ENCODE measurements at places on chromosomes 1 and 21.

DNA sequence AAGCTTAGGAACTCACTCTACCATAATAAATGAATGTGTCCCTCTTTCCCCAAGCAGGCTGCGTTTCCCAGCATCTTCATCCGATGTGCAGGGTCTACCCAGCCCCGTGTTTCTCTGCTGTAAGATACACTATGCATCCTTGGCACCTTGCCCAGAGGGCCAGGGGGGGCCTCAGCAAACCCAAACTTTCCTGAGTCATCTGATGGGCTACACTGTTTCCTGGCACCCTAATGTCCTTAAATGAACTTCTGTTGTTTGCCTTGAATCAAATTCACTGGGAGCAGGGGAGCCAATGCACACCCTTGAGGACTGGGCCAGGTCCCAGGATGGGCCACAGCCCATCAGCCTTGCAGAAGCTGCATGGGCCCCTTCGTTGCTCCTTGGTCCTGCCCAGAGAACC, 145.5 kb downstream of the IGSF21 start:
- no peak for DNase-seq

GRCh38 chr1:167854184-167854583, 59.8 kb downstream of the ADCY10 start:
- no peak for DNase-seq

DNA sequence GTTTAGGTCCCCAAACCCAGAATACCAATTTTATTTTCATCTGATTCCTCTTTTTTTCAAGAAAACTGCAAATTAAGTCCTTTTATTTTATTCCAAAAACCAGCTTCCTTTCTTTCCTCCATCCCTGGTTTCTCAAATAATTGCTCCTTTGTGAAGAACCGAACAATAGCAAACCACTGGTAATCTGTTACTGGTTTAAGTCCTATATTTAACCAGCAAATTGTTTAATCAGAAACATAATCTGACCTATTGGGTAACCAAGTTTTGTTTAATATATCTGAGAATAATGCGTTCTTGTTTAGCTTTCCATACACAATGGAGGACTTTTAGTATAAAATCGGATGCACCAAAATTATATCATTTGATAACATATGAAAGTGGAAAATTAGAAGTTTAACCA, 13.2 kb upstream of the DDR2 start:
- no peak for DNase-seq

DNA sequence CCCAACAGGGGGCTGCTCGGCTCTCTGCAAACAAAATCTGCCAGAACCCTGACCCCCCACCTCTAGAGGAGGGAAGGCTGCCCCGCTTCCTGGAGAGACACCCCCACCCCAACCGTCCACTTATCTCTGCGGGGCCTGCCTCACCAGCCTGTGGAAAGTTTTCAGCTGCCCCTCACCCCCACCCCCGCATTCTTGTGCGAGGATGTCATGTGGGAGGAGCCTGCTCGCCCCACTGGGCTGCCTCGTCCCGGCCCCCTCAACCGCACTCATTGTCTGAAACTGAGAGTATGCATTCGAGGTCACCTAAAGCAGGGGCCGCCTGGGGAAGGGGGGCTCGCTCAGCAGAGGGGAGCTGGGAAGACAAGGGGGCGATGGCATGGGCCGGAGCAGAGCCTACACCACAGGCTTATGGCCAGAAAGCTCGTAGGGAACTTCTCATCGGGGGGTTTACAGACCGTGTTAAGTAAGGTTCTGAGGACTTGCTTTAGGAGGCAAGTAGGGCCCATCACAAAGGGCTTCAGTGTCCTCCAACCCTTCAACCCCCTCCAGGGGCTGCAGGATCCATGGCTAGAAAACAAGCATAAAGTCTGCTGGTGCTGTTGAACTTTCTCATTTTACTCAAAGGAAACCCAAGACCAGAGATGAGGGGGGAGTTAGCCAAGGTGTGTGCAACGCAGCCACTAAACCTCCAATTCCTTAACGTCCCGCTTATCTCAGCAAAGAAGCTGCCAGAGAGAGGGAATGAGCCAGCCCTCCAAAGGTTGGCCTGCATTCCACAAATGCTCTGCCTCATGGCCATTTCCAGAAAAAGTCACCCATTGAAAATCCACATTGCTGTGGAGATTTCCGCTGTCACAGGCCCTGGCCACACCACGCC, 9.4 kb downstream of the EPHA2 start:
- no peak for DNase-seq

DNA sequence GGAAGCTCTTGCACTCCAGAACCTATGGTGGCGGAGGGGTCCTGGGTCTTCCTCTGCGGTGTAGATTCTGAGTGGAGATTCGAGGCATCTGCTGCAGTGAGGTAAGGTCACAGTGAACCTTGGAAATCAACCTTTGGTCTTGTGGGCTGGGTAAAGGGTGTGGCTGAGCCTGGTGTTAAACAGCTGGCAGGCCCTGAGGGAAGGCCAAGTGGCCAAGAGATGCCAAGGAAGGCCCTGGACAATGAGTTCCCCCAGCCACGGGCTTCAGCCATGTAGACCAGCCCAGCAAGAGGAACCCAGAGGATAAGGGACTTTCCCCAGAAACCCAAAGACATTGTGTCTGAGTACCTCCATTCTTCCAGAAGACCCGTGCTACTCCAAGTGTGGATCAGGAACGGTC, 137.2 kb upstream of the ETS2 start:
- no peak for DNase-seq

DNA sequence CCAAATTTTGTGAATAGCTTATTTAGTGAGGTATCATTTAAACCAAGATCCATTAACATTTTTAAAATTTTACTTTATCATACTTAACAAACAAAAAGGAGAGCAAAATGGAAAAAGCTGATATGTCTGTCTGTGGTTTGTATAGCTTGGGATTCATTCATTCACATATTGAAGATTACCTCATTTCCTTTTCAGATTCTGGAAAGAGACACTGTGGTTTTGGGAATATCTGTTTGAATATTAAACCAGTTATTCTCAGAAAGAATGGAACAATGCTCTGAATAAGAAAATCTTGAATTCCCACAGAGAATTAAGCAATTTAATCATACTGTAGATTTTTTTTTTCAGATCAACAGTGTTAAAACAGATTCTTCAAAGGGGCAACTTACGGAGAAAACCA, 93.8 kb upstream of the PRDX6 start:
- DNase-seq = no peak

GRCh38 chr1:232327269-232327668, 302.7 kb downstream of the SIPA1L2 start:
- no peak for DNase-seq

DNA sequence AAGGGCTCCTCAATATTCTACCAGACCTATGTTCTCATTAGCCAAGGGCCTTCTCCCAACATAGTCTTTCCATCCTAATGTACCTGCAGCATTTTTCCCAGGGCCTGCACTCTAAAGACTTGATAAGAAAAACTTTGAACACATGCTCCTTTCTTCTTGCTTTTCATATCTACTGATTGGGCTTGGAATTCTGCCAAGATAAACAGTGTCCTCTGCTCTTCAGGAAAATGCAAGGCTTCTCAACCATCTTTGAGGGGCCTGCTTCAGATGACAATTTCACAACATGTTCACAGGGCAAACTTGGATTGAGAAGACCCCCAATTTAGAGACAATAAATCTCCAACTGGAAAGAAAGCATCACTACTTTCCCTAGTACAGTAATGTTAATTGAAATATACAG, 25.8 kb upstream of the PPT1 start:
- no peak for DNase-seq

GRCh38 chr1:207913951-207914350, 3.0 kb upstream of the CD34 start:
- DNase-seq = no peak

DNA sequence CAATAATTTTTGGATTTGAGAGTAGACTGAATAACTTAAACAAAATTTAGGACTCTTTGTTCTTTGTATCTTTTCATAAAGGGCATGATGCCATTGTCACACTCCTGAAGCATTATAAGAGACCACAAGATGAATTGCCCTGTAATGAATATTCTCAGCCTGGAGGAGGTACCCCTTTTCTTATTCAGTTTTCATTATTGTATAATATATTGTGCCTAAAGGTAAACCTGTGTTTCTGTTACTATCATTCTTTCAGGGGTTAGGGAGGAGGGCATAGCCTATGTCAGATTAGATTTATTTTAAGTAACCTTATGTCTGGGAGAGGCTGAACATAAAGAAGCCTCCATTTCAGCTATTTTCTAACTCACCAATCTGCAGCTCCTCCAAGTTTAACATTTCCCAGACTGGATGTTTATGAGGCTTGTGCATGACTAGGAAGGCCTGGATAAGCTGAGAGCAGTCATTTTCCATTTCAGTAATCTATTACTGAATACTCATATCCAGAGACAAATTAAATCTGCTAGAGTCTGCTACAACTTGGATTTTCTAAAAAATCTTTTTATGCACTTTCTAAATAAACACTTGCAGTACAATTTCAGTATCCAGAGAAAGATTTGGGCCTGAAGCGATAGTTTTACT, 132.1 kb downstream of the TNNI3K start:
- no peak for DNase-seq

- no peak for DNase-seq
Observed at GRCh38 chr1:38061883-38062328, 15.3 kb upstream of the POU3F1 start.

DNA sequence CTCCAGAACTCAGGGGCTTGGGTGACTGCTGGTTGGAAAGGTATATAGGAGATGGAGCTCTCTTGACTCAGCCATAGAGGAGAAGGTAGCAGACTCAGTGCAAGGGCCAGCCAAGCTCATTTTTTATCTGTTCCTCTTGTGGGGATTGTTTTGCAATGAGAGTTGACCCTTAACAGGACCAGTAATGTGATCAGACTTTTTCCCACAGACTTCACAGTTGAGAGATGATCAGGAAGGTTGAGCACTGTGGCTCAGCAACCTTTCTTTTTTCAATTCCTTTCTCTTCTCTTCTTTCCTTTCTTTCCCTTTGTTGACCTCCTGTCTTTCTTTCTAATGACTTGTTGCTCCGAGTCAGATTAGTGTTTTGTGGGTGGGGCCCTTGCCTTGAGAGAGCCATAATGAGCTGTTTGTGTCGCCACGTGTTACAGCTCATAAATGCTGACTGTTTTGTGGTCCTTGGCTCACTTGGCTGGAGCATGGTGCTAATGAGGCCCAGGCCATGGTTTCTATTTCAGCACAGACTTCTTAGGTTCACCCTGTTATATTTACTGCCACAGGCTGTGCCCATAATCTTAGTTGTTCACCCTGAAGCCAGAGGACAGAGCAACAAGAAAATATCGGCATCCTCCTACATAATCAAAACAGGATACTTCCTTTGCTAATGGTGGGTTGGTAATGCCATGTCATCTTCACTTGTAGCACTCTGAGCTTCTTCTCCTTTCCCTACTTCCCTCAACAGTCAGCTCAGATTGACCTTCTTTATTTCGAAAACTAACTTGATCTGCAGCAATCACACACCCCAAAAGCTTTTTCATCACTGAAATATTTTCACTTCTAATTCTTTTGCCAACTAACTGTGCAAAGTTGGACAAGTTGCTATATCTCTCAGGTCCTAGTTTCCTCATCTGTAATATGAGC, 13.9 kb downstream of the ADAM30 start:
- DNase-seq = no peak

DNA sequence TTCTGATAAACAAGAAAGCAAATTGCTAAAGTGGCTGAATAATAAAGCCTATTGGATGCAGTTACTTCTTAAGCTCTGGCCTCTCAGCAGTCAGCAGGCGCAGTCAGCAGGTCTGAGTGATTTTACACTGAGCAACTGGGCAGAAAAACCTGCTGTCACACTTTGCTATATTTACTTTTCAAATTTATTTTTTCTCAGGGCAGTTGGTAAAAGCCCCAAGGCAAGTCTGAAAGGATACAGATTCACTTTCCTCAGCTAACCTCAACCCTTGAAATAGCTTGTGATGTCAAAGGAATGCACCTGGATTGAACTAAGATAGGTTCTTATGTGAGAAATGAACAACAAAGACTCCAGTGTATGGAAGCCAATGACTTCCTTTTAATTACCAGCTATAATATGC, 34.0 kb downstream of the ATP5PF start:
- no peak for DNase-seq

DNA sequence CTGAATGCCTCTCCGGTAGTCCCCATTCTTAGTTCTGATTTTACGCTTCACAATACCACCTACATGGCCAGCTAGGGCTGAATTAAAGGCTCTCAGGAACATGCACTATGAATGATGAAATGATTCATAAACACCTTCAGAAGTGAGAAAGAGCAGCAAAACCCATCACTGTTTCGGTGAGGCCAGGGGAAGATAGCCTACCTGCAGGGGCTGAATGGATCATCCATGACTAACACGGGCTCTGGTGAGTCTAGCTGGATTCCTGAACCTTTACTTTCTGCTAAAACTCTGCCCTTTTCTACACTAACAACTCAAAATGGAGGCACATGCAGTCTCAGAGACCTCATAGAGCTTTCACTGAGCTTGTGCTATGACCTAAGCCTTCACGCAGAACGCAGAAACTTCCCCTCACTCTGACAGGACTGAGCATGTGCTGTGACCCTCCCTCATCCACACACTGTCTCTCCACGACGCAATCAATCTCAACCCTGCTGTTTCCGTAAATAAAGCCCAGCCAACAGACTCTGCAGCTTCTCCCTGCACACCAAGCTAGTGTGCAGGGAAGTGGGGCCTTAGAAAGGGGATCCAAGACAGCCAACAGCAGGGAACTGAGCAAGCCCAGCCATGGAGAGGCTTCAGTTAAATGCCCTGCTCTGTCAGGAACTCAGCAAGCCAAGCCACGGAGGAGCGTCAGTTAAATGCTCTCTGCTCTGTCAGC, 207.8 kb downstream of the SLC45A1 start:
- peak; percentile 37 for DNase-seq

GRCh38 chr1:201789245-201789644, 39.7 kb upstream of the IPO9 start:
- no peak for DNase-seq

- DNase-seq = no peak
Observed at GRCh38 chr1:29933067-29933466, 696.7 kb downstream of the PTPRU start.

DNA sequence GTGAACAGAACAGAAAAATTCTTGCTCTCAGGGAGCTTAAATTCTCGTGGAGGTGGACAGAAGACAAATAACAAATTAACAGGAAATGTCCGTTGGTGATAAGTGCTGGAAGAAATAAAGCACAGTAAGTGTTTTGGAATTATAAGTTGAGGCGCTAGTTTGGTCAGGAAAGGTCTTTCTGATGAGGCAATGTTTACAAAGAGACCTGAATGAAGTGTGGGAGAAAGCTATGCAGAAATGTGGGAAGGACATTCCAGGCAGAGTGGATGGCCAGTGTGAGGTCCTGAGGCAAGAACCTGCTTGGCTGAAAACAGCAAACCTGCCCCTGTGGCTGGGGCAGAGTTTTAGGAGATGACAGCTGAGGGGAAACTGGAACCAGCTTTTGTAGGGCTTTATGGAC, 23.3 kb downstream of the NGF start:
- DNase-seq = no peak

DNA sequence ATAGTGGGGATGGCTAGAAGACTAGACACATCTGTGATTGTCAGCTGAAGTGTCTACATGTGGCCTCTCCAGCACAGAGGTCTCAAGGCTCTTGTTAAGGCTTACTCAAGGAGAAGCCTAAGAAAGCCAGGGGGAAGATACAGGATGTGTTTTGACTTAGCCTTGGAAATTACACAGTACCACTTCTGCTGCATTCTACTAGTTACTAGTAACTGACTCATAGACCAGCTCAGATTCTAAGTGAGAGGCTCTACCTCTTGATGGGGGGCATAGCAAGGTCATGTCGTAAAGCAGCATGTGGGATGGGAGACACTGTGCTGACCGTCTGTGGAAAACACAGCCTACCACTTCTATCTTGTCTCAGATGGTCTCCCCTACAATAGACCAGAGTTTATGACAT, 99.5 kb downstream of the UBE2U start:
- no peak for DNase-seq
